ENCODE measurements at places on chromosomes 16 and 17.

- DNase-seq, result no peak
Observed at GRCh38 chr17:2874189-2874686, 78.0 kb downstream of the RAP1GAP2 start.

DNA sequence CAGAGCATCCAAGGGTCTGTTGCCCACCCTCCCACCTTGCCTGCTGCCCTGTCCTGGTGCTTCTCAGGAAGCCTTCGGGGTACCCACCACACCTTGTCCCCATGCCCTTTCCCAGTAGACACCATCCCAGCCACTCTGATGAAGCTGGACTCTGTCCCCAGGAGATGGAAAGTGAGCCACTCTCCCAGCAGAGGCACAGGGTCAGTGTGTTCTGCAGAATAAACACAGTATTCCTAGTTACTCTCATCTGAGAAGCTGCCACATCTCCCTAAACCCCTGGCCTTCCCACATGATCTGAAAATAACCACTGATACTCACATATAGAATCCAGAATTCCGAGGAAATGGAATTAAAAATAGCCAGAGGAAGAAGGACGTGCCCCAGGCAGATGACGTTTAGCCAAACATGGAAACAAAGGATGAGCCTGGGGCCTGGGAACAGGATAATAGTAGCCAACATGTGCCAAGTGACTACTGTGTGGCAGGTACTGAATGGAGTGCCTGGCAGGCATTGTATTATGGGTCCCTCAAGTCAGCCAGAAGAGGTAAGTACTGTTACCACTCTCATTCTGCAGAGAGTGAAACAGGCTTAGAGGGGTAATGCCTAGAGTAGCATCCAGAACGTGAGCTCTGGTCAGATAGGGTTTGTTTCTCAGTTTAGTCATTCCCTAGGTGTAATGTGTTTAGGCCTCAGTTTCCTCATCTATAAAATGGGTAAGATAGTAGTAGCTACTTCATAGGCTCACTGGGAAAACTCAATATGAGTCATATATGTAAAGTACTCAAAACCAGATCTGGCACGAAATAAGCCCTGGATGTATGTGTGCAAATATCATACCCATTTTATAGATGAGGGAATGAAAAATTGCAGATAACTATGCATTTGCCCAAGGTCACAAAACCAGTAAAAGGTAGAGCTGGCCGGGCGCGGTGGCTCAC lies 20.8 kb upstream of the PEMT start:
- DNase-seq, result no peak

DNA sequence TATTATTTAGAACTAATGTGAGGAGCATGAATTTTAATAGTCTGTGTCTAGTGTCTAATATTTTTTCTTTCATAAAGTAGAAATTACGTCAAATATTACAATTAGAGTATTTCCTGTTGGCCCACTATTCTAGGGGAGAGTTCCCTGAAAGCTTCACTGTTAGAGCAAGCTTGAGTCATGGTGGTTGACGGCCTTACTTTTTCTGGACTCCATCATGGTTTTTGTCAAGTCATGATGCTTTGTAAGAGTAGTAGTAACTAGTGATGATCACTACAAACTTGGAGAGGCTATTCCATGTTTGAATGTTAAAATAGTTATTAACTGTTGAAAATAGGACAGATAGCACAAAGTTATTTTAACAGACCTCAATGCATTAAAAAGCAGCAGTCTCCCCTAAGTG lies 1.7 kb downstream of the PSMD11 start:
- no peak for DNase-seq

GRCh38 chr17:9185688-9186284 lies 164.5 kb downstream of the NTN1 start:
- DNase-seq, result no peak

- DNase-seq, result no peak
Observed at GRCh38 chr17:28133562-28133970, 91.1 kb downstream of the NLK start.

- no peak for DNase-seq
Observed at GRCh38 chr16:74035816-74036215, 260.8 kb upstream of the PSMD7 start.

- no peak for DNase-seq
Observed at GRCh38 chr16:89721546-89722391, 432 bp downstream of the ZNF276 start.

DNA sequence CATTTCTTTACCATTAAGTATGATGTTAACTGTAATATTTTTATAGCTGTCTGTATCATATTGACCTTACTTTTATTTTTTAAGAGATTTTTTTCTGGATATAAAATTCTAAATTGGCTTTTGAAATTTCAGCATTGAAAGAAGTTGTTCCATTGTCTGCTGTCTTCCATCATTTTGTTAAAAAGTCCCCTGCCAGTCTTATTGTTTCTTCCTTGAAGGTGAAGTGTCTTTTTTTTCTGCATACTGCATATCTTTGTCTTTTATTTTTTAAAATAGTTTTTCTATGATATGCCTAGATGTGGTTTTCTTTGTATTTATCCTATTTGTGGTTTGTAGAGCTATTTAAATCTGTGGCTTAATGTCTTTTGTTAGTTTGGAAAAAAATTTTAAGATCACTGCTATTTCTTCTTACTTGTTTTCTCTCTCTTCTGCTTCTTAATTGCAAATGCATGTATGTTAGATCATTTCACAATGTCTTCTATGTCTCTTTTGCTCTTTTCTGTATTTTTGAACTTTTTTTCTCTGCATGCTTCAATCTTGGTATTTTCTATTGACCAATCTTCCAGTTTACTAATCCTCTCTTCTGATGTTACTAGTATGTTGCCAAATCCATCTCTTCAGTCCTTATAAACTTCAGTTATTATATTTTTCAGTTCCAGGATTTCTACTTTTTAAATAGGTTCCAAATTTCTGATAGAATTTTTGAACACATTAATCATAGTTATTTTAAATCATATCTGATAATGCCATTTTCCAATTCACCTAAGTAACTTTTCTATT lies 20.2 kb downstream of the IL21R start:
- no peak for DNase-seq

DNA sequence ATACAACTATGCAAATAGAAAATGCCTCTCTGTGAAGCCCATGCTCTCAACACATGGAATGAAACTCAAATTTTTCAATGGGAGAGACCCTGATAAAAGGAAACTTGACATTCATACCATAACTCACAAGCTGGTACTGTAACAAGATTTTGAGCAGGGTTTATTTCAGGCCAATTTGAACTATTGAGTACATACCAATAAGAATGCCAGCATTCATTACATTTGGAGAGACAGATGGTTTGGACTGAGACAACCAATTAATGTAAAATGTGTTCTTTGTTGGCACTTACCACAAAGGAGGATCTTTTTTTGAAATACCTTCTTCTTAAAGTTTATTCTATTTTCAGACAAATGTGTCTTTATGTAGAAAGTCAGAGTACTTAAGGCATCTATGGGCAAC lies 1357.0 kb upstream of the GOT2 start:
- no peak for DNase-seq

DNA sequence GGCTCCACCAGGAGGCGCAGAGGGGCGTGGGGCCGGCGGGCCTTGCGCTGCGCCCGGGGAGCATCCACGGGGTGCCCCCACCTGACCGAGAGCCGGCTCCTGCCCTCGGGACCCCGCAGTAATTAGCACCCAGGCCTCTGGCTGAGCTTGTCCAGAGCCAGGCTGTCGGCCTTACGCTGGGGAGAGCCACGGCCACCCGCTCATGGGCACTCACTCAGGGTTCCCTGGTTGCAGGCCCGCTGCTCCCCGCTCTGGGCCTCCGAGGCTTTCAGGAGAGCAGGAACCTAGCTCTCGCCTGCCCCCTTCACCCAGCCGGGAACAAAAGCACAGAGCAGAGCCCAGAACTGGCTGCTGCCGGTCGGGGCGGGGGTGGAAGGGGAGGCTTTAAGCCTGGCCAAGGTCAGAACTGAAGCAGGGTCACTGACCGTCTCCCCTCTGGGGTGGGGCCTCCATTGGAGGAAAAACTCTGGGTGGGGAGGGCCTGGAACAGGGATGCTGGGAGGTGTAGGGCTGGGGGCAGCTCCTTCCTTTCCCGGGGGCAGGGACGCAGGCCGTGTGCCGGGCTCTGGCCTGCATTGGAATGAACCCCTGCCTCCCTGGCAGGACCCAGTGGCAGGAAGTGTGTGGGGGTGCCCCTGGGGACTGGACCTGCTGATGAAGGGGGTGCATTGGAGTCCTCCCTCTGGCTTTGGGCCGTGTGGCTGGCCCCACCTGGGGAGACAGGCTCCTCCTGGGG lies 12.3 kb downstream of the GLIS2 start:
- no peak for DNase-seq

DNA sequence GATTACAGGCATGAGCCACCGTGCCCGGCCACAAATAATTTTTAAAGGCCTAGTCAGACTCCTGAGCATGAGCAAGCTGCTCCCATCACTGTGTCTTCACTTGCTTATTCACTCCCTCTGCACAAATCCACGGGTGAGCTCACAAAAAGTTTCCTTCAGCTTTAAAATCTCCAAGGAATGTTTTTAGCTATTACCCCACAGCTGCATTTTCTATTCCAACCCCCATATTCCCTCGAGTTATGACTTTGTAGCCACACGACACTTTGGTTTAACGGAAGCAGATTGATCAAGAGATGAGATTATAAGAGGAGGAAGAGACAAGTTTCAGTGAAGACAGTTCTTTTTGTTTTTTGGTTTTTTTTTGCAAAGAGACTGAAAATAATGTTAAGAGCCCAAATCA lies 49.1 kb upstream of the SLC25A19 start:
- DNase-seq, result no peak

DNA sequence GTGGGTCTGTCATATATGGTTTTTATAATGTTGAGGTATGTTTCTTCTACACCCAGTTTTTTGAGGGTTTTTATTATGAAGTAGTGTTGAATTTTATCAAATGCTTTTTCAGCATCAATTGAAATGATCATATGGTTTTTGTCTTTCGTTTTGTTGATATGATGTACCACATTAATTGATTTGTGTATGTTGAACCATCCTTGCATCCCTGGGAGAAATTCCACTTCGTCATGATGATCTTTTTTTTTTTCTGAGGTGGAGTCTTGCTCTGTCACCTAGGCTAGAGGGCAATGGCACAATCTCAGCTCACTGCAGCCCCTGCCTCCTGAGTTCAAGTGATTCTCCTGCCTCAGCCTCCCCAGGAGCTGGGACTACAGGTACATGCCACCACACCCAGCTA lies 14.0 kb upstream of the TMEM219 start:
- DNase-seq, result no peak

DNA sequence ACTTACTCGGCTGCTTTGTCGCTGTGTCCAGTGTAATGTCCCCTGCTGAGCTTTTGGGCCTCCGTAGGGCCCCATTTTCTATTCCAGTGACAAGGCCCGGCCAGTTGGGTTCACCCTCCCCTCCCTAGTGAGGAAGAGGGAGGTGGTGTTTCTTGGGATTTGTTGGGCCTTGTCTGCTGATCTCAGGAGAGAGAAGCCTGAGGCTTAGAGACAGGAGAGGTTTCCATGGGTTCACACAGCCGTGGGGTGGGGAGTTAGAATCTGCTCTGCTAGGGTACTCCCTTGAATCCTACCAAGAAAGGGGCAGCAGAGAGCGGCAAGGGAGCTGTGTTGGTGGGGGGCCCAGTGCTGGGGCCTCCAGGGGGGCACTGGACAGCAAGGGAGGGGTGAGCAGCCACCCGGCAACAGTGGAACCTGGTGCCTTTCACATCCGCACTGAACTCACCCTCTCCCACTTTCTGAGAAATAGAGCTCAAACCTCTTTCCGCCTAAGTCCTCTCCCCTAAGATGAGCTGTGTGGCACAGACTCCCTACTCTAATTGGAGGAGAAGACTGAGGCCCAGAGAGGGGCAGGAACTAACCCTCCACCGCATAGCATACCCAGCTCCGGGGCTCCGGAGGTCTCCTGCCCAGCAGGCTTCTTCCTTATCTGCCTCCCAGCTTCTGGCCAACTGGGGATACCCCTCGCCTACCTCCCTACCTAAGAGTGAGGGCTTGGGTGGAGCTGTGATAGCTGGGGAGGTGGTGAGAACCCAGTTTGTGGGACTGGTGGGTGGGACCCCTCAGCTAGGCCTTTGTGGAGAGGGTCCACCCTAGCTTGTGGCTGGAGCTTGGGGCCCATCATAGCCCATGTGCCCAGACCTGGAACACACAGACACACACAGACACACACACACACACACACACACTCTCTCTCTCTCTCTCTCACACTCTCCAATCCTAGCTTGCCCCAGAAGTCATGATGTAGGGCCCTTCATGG lies 6.8 kb downstream of the TBKBP1 start:
- DNase-seq, result no peak

DNA sequence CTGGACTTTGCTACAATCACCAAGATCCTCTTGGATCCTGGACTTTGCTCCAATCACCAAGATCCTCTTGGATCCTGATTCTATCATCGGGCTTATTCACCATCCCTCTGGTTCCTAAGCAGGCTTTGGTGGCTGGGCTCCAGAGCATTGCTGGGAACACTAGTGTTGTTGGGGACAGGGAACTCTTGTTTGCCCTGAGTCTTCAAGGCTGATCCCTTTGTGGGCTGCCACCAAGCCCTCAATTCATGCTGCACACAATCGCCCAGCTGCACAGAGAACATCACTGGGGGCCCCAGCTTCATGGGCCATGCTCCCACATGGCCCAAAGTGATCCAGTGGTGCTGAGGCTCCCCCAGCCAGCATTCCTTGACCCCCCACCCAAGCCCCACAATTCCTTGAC lies 88.3 kb downstream of the TMEM132E start:
- DNase-seq, result no peak

DNA sequence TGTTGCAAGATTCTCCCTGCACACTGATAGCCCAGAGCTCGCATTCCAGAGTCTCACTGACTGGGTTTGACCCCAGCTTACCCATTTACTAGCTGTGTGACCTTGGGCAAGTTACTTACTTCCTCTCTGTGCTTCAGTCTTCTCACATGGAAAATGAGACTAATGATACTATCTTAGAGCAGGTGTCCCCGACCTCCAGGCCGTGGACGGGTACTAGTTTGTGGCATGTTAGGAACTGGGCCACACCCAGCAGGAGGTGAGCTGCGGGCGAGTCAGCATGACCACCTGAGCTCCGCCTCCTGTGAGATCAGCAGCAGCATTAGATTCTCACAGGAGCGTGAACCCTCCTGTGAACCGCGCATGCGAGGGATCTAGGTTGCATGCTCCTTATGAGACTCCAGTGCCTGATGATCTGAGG lies 15.8 kb downstream of the ANKFY1 start:
- DNase-seq, result no peak

DNA sequence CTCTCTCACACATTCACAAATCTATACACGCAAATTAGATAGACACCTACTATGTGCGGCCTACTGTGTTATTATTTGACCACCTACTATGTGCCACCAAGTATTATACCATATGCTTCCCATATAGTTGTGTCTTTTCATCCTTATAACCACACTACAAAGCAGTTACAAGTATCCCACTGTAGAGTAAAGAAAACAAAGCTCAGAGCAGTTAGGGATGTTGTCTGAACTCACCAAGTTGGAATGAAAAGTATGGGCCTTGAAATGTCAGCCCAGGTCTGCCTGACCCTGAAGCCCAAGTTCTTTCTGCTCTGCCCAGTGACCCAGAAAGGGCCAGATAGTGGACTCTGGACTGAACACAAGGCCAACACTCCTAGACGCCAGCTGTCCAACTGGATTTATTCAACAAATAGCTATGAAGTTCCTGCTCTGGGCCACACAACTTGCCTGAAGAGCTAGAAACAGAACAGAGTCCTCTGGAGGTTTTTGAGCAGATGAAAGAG lies 8.5 kb downstream of the KRT37 start:
- no peak for DNase-seq
